ENCODE measurements at places on chromosomes 1 and 21.

GRCh38 chr1:109669246-109669948, 1.5 kb downstream of the GSTM2 start:
- DNase-seq: no peak

DNA sequence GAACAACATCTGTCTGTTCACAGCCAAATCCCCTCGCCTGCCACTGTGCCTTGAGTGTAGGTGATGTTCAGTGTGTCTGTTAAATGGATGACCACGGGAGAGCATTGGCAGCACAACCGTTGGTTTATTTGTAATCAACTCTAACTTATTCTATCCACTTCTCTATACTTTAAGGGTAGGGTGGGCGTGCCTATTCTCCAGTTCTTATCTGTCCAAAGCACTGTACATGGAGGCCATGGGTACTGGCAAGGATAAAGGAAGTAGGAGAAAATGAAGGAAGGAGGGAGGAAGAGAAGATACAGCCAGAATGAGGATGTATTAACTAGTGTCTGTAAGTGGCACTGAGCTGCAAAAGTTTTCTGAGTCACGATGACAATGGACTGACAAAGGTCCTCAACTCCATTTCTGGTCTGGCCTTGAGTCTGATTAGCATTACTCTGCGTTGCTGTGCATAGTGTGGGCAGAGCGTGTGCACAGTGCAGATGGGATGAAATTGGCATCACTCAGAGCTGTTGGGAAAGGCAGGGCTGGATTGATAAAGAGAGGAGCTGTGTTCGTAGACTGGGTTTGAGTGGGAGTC, 7.1 kb downstream of the RHOU start:
- no peak for DNase-seq

DNA sequence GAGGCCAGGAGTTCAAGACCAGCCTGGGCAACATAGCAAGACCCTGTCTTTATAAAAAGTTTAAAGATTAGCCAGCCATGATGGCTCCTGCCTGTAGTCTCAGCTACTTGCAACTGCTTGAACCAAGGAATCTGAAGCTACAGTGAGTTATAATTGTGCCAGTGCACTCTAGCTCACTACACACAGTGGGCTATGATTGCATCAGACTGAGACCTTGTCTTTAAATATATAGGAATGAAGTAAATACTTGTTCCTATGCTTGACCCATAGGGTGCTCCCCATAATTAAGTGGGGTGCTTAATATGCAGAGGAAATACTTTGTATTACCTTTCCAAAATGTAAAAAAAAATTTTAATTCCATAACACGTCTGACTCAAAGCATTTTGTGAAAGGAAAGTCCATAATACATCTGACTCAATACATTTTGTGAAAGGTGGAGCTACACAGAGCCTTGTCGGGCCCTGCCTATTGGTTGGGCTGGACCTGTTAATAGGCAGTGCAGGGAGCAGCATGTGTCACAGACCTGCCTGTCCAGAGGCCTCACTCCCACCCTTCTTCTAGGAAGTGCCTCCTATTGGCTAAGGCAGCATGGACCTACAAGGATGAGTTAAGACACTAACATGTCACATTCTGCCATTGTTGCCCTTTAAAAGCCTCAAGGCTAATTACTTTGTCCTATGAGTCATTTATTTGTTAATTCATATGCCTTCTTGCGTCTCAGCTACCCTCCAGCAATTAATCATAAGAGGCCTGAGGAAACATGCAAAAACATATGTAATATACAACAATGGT, 33.6 kb downstream of the CD58 start:
- no peak for DNase-seq

GRCh38 chr1:27135541-27136235, 19.2 kb downstream of the SLC9A1 start:
- no peak for DNase-seq

- DNase-seq: no peak
Measured at GRCh38 chr1:154943649-154944400, 7.3 kb upstream of the PMVK start.

DNA sequence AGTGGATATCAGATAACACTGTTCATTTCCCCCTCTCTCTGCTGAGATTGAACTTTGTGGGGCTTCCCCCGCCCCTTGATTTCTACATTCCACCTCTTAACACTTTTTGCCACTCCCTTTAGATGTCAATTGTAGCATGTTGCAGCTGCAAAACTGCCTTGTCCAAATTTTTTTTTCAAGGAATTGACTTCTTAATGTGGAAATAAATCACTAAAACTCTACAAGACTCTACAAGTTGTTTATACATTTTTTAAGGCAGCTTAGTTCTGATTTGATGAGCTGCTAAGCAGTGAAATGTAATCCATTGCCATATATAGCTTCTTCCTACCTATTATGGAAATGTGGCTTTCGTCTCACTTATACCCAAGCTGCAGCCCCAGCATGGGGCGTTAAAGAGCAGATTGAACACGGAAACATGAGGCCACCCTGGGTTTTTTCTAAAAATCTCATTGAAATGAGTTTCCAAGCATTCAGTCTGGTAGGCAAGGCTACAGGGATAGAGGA, 132.2 kb downstream of the SYT2 start:
- no peak for DNase-seq

DNA sequence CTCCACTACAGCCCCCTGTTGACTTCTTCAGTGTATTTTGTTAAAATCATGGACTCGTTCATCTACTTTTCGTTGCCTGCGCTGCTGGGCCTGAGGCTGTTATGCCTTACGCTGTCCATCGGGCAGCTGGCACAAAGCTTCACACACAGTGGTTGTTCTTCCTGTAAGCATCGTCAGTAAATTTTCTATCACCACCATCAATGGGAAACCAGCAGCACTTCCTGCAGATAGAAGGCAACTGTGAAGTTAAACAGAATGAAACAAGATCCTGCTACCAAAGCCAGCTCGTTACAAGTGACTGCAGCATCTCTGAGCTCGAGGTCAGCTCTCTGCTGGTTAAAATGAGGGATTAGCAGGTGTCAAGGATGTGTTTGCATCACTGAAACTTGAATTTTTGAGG, 21.9 kb upstream of the PADI6 start:
- DNase-seq: no peak

GRCh38 chr1:209883341-209883971, 54.6 kb upstream of the SYT14 start:
- no peak for DNase-seq

DNA sequence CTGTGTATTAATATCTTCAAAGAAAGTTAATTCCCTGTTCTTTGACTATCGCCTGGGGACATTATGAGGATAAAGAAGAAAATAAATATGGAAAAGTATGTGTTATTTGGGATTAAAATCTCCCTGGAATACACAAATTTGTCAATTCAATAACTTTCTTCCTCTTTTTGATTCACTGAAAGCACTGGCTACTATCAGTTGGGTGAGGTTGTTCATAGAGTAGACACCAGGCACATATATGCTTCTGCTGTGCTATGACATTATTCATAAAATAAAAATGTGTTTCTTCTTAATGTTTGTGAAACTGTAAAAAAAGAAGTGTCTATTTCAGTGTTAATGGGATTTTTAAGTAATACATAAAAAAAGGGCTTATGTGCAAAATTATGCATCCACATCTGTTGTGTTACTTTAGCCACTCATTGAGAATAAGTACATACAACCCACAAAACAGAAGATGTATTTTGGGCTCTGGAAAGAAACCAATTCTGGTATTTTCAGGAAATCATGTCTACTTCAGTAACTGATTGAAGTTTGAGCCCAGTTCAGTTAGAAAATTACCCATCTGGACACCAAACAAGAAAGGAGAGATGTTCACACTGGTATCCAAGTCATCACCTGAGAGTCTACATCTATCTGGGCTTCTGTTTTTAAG, 169.4 kb downstream of the GABPA start:
- no peak for DNase-seq

DNA sequence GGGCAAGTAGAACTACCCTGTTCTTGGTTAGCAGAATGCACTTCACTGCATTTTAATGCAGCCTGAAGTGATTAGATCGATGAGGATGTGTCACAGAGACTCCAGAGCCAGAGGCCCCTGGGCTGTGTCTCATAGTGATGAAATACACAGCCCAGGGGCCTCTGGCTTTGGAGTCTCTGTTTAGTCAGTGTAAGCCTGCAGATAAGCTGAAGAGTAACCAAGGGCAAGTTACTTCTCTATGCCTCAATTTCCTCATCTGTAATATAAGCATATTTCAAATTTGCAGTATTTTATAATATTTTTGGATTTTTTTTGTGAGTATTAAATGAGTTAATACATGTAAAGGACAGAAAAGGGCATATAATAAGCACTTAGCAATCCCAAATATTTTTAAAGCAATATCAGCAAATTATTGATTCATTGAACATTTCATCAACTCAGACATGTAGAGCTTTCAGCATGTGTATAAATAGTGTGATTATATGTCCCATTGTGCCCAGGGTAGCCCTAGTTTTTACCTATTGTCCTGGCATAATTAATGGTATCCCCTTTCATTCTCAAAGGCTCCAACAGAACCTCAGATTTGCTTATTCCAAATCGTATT, 23.6 kb upstream of the APOBEC4 start:
- DNase-seq: no peak

GRCh38 chr1:27009601-27010197, 3.0 kb downstream of the TENT5B start:
- no peak for DNase-seq

DNA sequence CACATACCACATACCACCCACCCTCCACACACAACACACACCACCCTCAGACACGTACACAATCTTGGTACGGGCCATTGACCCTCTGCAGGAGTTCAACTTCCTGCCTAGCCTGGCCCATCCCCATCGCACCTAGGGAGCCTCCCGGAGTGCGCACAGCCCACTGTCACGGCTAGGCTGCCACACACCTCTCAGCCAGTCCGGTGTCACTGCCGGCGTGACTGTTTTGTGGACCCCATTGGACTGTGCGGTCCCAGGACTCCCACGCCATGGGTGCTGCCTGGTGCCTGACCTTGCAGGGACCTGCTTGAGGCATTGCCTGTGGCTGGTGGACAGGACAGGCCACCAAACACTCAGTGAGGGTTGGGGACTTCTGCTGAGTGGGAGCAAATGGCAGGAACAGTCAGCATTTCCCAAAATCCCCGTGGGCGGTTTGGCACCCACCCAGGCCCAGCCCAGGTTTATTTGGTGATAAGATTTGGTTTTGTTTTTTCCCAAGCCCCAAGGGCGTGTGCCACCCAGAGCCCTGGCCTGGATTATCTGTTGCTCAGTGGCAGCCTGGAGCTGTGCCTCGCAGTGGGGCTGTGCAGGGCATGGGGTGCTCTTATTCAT, 27.7 kb downstream of the RAB7B start:
- DNase-seq: no peak

- no peak for DNase-seq
Measured at GRCh38 chr1:33997127-33998036, 133.5 kb downstream of the HMGB4 start.

DNA sequence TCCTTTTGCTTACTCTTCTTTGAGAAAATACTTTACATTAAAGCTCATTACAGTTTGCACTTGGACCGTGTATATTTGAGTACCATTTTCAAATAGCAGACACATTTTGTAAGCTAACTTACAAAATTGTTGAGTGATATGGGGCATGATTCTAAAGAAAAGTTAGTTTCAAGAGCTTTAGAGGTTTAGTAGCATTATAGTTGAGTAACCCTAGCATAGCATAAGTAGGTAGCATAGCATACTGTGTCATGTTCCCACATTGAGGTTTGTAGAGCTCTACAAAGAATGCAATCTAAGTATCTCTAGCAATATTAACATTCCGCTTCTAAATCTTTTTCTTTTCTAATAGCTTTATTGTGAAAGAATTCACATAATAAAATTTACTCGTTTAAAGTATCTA, 92.0 kb downstream of the ITSN1 start:
- no peak for DNase-seq

DNA sequence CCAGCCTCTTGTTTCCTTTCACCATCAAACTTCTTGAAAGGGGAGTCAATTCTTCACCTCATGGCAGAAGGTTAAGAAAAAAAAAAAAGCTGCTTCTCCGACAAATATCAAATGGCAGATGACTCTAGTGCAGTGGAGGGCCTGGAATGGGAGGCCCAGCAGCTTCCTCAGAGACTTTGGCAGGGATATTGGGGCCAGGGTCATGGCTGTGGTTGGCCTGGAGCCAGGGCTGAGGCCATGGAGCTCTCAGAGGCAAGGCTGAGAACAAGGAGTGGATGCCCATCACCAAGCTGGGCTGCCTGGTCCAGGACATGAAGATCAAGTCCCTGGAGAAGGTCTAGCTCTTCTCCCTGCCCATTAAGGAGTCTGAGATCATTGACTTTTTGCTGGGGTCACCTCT, 18.7 kb downstream of the MTF1 start:
- no peak for DNase-seq

DNA sequence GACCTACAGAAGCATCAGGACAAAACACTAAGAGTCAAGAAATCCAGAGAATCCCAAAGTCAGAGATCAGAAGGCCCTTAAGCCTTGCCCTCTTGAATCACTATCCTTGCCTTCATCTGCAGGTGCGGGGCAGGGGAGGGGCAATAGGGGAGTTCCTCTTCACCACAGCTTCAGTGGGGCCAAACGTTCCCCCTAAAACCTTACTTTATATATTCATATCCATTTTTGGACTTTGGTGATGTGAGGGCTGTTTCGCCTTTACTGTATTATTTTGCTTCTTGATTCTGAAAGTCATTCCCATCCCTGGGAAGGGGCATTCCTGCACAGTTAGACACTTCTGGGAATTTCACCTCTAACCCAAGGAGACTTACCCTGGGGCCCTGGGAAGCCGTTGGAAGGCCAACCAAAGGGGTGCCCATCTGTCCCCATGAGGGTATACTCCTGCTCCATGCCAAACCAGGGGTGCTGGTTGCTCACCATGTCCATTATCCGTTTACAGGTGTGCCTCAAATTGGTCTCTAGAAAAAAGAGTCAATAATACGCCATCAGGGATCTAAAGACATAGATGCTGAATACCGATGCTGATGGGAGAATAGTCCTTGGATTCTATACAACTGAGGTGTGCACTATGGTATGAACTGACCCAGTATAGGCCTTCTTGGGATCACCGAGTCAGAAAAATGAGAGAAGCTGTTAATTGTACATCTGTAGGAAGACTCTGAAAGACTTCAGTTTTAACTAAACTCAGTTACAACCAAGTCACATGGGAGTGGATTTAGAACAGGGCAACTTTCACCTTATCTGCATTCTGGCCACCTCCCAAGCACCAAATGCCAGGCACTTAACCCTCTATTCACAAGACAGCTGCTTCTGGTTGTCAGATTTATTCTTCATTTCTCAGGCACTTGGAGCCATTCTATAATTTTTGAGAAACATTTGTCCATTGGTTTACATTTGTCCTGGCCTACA, 5.4 kb downstream of the GLUL start:
- no peak for DNase-seq

GRCh38 chr1:42734201-42735035, 5.6 kb downstream of the CLDN19 start:
- no peak for DNase-seq

GRCh38 chr1:74596717-74597116, 76.9 kb downstream of the ERICH3 start:
- no peak for DNase-seq

GRCh38 chr1:3651930-3652547, at the start of gene TP73:
TP73 (plus strand) TSS chr1:3652516; CDS start chr1:3682366, 29,850 bp downstream.
- no peak for DNase-seq

- DNase-seq: no peak
Measured at GRCh38 chr1:17795836-17796645, 40.9 kb downstream of the ACTL8 start.

GRCh38 chr1:2188336-2188735, 6.2 kb downstream of the FAAP20 start:
- no peak for DNase-seq
